Spleen (tissue), 13 donors: ENCODE measurements at places on chromosomes 3 and 15. TPM values are rescaled to one million over a fixed set of nuclear protein-coding genes. Genes with fewer than 3 reads are reported as not detected.

- H3K4me3 ChIP-seq = no peak overlapping the region
- no peak for DNase-seq
- H3K27ac ChIP-seq = no peak overlapping the region
- no peaks in the 10 kb centered on the region for H3K36me3 ChIP-seq
- H3K27me3 ChIP-seq = no peaks in the 10 kb centered on the region
These were observed 28.8 kb upstream of the GYG1 start for GRCh38 chr3:148962513-148962912.

- H3K27me3 ChIP-seq = peaks cover 52% of the 10 kb centered on the region
- peak; percentile 85 for DNase-seq
These were observed 1.5 kb downstream of the MEGF11 start for GRCh38 chr15:66251790-66252684.

DNA sequence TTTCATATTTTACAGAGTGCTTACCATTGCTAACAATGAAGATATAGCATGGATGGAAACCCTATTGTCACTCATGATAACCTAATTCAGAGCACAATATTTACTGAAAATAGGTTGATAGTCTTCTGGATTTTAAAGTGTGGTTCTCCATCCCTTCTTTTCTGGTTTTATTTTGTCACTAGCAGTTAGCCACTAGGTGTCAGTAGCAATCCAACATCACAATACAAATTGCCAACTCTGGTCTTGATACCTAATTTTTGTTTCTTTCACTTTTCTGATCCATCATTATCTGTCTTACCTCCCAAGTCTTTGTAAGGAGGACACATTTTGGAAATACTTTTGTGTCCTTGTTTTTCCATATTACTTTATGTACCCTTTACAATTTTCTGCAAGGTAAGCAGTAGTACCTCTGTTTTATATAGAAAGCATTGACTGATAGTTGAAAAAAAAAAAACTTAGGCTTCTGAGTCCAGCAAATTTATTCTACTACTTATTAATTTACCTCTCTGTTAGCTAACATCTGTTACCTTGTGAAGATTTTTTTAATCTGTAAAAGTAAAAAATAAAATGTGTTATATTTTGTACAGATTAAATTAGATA is 28.3 kb upstream of the CRYBG3 start:
- H3K27ac ChIP-seq = no peak overlapping the region
- H3K36me3 ChIP-seq = no peaks in the 10 kb centered on the region
- no peaks in the 10 kb centered on the region for H3K4me1 ChIP-seq
- DNase-seq = no peak
- H3K4me3 ChIP-seq = no peak overlapping the region
- H3K27me3 ChIP-seq = no peaks in the 10 kb centered on the region

GRCh38 chr15:78420220-78420619 is 17.8 kb upstream of the IREB2 start:
- DNase-seq = no peak
- peaks cover 5% of the 10 kb centered on the region for H3K27me3 ChIP-seq
- no peaks in the 10 kb centered on the region for H3K36me3 ChIP-seq
- no peaks in the 10 kb centered on the region for H3K4me1 ChIP-seq
- no peak overlapping the region for H3K4me3 ChIP-seq

DNA sequence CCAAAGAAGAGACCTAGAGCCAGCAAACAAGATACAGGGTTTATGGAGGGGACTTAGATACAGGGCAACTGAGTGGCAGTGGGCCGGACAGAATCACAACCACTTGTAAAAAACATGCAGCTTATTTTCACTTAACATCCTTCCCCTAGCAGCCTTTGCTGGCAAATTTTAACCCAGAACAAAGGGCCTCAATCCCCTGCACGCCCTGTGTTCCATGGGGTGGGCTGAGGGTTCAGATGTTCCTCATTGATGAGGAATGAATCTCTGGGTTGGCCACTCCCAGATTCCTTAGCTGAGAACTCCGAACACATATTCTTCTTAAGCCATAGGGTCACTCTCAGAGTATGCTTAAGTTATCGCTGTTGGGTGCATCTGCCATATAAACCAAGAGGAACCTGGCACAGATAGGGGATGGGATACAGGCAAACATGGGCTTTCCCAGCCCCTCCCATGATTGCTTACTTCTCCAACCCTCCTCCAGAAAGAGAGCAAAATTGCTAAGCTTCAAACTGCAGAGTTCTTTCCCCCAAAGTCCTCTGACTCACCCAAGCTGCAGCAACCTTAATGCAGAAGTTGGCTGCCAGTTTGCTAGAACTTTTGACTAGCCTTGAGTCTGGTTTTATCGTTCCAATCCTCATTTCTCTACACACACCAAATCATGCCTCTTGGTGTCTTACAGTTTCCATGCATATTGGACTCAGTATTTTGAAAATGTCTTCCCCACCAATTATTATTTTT is 146.9 kb downstream of the CD47 start:
- H3K36me3 ChIP-seq = no peaks in the 10 kb centered on the region
- no peak overlapping the region for H3K4me3 ChIP-seq
- no peaks in the 10 kb centered on the region for H3K4me1 ChIP-seq
- no peak for DNase-seq
- no peak overlapping the region for H3K27ac ChIP-seq
- H3K27me3 ChIP-seq = no peaks in the 10 kb centered on the region

- H3K4me3 ChIP-seq = no peak overlapping the region
- no peaks in the 10 kb centered on the region for H3K4me1 ChIP-seq
- no peaks in the 10 kb centered on the region for H3K36me3 ChIP-seq
- no peak overlapping the region for H3K27ac ChIP-seq
These were observed 1357.1 kb upstream of the CADM2 start for GRCh38 chr3:83601704-83602103.

DNA sequence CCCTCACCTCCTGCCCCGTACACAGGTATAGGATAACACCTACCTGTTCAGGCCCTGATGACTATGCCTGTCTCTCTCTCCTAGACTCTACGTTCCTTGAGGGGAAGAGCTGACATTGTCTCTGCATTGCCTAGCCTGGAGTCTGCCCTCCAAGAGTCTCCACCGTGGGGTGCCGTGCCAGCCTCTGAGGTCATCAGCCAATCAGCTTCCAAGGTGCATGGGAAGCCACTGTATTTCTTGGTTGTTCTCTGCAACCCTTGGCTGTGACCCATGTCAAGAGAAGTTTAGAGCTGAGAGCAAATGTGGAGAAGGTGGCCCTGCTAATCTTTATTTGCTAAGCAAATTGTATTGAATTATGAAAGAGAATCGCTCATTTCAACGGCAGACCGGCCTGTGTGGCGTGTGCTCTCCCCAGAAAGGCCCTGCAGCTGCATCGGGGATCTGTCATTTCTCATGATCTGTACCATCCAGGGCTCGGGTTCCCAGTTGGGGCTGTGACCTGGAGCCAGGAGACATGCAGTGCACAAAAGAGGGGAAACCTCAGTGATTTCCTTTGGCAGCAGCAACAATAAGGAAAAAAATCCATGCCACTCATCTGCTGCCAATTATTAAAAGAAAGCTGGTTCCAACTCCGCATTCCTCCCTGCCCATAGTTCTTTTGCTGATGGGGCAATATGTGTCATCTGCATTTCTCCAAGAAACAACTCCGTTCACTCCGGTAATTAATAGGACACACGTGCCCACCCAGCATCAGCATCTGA is 182.2 kb downstream of the MEGF11 start:
- no peak overlapping the region for H3K4me3 ChIP-seq
- no peaks in the 10 kb centered on the region for H3K27me3 ChIP-seq
- DNase-seq = no peak
- H3K27ac ChIP-seq = no peak overlapping the region

DNA sequence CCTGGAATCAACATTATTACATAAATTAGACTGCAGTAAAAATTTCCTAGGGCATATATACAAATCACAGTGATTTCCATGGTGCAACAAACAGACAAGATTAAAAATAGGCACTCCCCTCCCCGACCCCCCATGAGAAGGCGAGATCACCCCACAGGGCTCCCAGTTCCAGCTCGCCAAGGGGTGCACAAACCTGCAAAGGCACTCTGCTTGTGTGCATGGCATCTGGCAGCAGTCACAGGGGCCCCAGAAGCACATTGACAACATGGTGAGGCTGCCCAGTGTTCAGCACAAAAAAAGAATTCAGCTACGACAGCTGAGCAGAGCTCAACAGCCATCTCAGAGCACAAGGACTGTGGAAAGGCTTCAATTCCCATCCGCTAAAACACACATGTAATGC is 19.2 kb upstream of the CERS3 start:
- no peak for DNase-seq
- H3K27me3 ChIP-seq = peaks cover 21% of the 10 kb centered on the region
- H3K4me3 ChIP-seq = no peak overlapping the region
- H3K4me1 ChIP-seq = no peaks in the 10 kb centered on the region

DNA sequence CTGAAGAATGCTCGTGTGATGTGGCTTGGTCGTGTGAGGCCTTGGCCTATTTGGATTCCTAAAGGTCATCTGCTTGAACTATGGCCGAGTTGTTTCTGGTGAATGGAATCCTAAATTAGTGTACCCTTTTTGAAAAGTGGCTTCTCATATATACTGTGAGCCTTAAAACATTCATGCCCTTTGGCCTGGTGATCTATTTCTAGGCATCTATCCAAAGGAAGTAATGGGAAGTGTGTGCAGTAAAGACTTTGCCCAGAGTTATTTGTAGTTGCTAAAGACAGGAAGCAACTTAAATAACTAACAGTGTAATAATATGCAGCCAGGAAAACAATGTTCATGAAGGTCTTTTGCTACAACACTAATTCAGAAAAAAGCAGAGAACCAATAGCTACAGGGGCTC is 3.0 kb downstream of the DGKG start:
- H3K27ac ChIP-seq = no peak overlapping the region
- H3K27me3 ChIP-seq = peaks cover 33% of the 10 kb centered on the region
- H3K36me3 ChIP-seq = no peaks in the 10 kb centered on the region

DNA sequence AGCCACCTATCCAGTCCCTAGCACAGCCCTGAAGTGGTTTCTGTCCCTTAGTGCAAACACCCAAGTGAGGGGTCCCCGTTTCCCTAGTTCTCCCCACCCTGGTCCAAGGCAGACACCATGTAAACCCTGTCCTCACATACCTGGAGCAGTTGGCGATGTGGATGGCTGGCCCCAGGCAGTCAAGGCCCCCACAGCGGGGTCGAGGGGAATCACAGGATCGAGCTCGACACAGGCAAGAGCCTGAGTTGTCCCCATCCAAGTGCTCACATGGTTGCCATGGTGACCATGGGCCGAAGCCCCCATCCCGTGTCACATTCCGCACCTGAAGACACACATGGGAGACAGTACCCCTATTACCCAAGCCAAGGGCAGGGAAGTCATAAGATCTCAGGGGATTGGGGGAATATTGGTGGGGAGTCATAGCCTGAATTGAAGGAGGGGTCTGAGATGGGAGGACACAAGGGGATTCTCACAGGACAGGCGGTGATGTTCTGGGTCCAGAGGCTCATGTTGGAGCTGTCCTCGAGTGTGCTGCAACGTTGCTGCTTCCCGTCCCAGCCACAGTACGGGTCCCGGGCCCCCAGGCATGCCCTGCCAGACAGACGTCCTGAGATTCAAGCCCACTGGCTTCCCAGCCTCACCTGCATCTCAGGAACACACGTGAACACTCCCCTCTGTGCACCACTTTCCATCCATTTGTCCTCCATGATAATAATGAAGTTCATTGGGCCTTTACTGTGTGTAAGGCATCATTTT is 112.1 kb downstream of the SEMA5B start:
- no peaks in the 10 kb centered on the region for H3K27me3 ChIP-seq
- DNase-seq = peak; percentile 57
- H3K36me3 ChIP-seq = no peaks in the 10 kb centered on the region
- H3K4me1 ChIP-seq = no peaks in the 10 kb centered on the region

DNA sequence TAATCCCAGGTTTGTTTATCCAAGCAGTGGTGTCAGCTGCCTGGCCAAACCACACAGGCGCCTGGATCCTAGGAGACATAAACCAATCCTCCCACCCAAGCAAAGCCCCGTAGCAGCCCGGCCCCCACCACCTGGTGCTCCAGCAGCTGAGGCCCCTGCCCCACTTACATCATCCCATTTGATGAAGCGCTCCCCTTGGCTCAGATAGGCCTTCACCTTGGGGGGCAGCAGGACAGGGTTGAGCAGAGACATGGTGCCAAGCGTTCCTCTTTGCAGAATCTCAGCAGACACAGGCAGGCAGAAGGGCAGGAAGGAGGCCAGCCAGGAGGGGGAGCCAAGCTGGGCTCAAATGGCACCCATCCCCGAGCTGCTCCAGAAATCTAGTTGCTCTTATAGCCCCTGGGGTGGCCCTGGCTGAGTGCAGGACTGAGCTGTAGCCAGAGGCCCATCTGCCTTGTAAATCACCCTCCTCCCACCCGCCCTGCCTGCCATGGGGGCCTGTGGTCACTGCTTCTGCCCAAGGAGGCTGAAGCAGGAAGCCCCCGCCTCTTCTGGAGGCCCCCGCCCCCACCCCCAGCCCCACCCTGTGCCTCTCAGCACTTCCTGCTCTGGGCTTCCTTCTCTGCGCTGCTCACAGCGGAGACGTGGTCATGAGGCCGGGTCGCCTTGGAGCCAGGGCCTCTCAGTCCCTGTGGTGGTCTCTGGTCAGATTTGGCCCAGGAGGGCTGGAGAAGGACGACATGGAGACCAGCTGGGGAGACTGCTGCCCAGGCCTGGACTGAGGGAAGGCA is at the start of gene PLCB2:
TSS of gene PLCB2 (minus strand) at position 515 of the 791 bp plus-strand sequence. CDS start at position 252, 263 bp downstream.
- H3K27me3 ChIP-seq = no peaks in the 10 kb centered on the region
- H3K36me3 ChIP-seq = peaks cover 5% of the 10 kb centered on the region
- peak within 1 kb of the TSS; percentile 59 for H3K4me3 ChIP-seq
- peaks cover 38% of the 10 kb centered on the region for H3K4me1 ChIP-seq
- DNase-seq = peak; percentile 94

DNA sequence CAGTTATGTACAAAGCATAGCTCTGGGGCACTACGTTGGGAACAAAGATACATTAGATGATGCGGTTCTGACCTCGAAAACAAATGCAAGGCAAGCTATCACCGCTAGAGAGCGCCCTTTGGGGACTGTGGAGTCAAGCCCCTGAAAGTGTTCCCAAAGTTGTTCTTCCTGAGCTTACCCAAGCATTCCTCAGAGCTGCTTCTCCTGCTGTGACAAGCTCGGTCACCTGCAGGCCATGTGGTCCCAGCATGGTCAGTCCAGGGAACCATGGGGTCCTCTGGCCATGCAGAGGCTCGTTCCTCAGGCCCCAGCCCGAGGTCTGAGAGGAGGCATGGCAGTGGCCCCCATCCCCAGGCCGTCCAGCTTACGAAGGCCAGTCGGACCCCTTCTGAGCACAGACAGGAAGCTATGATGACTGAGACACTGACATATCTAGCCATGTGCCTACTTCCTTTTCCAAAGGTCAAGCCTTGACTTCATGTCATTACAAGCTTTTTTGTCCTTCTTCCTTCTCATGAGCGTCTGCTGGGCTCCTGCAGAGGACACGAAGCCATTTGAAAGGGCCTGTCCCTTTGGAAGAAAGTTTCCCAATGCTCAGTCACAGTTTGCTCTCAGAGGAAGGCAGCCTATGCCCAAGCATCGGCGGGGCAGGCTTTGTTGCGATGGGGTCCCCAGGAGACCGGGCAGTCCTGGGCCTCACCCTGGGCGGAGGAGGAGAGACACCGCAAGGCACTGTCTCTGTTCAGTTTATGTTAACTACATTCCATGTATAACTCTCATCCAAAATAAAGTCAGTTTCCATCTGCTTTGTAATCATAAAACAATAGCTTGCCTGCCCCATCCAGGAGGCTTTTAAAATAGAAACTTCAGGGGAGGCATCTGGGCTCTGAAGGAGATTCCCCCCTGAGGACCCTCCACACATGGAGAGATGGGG is 79.3 kb downstream of the ATP10A start:
- no peak overlapping the region for H3K27ac ChIP-seq
- H3K27me3 ChIP-seq = no peaks in the 10 kb centered on the region
- no peak for DNase-seq
- H3K4me3 ChIP-seq = no peak overlapping the region
- no peaks in the 10 kb centered on the region for H3K36me3 ChIP-seq

GRCh38 chr15:63338170-63338569 is 43.5 kb downstream of the CA12 start:
- no peak overlapping the region for H3K4me3 ChIP-seq
- H3K4me1 ChIP-seq = no peaks in the 10 kb centered on the region
- no peak for DNase-seq
- no peak overlapping the region for H3K27ac ChIP-seq
- no peaks in the 10 kb centered on the region for H3K36me3 ChIP-seq

ASB14 gene
- not detected for total RNA-seq

UQCC5 gene
- 12.4 TPM for total RNA-seq

ST8SIA2 gene
- not detected for total RNA-seq
